GM19239 (cell line): ENCODE measurements at places on chromosomes 4 and X.

GRCh38 chr4:98482503-98482846 lies 175.9 kb downstream of the TSPAN5 start:
- no peak for DNase-seq

DNA sequence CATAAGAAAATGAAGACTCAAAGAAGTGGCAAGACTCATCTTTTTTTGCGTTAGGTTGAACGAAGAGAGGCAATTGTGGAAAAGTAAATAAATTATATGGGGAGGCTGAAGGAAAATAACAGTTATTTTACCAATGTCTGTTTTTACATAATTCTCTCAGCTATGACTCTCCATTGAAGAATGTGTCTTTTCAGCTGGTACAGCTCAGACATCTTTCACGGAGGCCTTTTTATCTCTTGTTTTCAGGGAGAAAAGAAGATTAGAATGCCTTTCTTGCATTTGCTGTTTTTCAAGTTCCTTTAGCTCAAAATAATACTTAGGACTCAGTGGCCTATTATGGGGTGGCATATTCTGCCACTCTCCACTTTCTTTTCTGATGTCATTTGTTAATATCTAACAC lies 153.0 kb downstream of the ADAM29 start:
- no peak for DNase-seq

DNA sequence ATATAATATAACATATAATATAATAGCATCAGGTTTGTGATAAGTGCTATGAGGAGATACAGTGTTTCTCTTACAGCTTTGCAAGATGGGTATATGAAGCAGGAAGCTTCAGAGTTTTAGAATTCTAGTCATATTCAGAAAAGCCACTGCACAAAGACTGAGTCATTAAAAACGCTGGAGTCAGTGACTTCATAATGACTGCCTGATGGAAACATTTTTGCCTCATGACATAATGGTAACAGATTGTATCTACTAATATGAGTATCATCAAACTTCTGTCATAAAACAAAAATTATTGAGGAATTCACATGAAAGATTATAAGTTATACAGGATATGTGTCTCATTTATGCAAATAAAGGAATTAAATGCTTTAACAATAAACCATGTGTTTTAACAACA lies 46.8 kb downstream of the EPHA5 start:
- no peak for DNase-seq

DNA sequence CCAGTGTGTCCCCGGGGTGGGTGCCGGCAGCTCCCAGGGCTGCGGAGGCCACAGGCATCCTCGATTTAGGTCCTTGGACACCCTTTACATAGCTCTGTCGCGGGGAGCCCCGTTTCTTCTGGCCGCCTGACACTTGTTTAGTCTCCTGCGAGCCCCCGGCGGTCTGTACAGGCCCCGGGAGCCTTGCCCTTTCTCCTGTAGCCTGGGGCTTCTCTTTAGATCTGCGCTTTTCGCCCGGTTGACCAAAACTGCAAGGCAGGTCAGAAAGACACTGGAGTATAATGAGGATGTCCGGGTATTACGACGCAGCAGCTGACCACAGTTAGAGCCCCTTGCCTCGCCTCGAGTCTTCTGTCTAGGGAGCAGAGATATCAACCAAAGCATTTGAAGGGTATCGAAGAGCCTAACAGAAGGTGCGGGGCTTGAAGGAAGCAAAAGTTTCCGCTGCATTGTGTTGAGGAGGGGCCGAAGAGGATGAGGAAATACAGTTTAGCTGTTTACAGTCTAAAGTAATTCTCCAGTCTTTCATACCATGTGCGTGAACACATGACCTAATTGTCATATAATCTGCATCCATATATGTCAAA lies 479 bp downstream of the BRCC3 start:
- DNase-seq = no peak

- DNase-seq = no peak
Observed at GRCh38 chr4:95545546-95545945, 3.2 kb downstream of the UNC5C start.

- DNase-seq = peak; percentile 17
Observed at GRCh38 chr4:77818073-77818601, 1.0 kb downstream of the CNOT6L start.

DNA sequence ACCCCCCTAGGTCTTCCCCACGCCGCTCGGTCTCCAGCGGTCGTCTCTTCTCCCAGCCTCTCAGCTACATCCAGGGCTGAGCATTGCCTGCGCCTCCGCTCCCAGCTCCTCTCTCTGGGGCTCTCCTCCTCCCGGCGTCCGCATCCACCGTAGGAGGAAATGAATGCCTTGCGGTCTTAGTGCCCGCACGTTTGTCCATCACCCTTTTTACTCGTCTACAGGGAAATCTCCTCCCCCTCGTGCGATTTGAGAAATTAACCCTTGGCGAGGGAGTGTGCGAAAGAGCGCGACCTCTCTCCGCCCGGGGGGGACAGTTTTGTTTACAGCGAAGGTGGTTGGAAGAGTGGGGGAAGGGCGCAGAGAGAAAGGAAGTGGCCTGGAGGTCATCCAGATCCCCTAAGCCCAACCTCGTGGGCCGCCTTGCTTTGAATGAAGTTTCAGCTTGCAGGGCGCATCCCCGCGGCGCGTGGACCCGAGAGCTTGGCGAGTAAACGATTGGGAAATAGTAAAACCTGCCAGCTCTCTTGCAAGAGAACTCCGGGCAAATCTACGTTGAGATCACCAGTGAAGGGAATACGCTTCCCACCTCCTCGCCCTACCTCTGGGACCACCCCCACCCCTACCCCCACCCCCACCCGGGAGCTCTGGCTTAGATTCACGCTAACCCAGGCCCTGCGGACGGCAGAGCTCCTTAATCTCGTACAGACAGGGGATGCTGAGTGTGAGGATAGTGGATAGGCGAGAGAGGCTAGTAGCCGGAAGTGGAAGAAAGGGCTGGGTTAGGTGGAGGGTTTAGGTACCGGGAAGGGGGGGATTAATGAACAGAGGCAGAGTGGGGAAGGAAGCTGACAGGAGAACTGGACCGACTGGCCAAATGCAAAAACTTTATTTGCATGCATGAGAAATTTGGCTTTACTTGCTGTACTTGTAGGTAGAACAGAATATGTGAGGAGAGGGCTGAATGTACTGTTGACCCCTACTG lies at the start of gene ELOVL6:
Gene ELOVL6 (minus strand): TSS at position 181 of the 982 bp plus-strand sequence. CDS start 280 bp downstream, outside the sequence.
- peak; percentile 20 for DNase-seq

DNA sequence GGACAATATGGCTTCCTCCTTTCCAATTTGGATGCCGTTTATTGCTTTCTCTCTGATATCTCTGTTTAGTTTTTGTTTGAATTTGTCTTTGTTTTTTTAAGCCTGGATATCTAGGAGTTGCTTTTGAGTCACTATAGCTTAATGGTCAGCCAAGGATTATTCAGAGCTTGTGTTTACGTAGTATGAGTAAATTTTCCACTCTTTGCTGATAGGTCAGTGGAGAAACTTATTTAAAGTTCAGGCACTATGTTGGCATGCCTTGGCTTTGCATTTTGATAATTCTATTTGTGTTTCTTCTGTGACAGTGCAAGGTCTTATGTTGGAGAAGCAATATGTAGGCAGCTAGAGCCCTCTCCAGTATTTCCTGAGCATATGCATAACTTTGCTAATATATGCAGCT lies 315.2 kb downstream of the GRID2 start:
- DNase-seq = no peak

DNA sequence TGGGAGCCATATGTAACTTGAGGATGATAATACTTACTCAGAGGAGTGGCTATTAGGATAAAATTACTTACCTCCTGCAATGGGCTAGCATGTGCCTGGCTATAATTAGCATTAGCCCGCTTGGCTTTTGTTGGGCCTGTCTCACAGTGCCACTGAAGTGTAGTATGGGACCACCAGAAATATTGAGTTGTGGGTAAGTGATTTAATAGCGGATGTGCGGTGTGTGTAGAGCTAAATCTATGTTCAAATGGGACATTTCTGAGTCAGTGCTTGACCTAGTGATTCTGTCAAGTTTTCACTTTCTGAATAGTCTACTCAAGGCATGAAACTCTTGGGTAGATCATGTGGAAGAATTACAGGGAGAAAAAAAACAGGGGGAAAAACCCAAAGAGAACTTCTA lies 3.5 kb upstream of the CLNK start:
- no peak for DNase-seq

DNA sequence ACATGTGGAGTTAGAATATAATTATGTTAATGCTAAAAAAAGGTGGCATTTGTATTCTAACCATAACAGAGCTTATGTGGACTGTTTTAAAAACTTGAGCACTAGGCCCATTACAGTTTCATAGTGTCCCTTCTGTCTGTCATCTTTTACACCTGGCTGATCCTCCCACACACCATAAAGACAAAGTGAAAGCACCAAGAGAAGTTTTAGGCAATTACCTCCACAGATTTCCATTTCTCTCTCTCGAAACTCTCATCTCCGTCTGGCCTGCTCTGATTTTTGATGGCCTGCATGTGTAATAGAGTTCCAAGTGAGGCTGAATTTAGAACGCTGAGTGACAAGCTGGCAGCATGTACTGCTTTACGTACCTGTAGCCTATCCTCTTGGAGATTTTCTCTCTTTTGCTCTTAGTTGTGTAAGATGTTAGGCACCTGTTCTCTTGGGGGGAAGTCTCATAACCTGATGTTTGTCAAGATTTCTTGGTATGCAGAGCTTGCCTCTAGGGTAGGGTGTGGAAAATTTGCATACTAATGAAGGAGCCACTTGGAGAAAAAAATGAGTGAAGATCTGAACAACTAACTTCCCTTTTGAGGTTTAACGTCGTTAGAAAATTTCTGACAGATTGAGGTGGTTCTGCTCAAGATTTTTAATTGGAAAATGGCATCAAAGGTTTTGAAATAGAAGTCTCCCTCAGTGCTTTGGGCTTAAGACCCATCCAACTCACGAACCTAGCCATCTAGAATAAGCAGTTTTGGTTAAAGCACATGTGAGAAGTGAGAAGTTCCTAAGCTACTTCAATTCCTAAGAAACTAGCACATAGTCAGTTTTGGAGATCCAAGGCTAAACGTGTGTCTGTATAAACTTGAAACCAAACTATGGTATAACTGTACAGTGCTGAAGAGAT lies 57.6 kb upstream of the RAP1GDS1 start:
- DNase-seq = peak; percentile 32

DNA sequence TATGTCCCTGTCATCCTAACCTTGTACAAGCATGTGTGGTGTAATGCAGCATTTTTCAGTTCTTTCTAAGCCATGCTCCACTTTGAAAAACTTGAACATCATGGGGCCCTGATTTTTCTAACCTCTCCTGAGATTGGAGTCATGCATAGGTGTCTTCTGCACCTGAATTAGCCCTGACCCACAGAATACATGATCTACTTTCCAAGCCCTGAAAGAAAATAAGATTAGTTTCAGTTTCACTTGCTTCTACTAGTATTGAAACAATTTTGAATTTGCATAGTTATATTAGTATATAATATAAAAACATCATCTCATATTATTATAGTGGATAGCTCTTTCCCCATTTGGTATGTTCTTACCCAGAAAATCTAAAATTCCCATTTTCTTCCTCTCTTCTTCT lies 178.2 kb downstream of the HS3ST1 start:
- DNase-seq = no peak

DNA sequence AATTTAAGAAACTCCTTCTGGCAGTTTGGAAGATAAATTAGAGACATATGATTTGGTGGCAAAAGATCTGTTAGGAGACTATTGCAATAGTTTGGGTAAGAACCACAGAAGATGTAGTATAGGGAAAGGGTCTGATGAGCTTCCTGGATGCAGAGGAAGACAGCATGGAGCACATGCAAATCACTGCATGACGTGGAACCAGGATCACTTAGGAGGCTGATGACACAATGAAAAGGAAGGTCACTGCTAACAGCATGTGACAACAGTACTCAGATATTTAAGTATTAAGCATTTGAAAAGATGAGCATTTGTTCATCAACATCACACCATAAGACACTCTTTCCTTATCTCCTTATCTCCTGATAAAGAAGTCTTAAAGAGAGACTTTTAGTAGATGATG lies 167.8 kb upstream of the LDB2 start:
- no peak for DNase-seq

DNA sequence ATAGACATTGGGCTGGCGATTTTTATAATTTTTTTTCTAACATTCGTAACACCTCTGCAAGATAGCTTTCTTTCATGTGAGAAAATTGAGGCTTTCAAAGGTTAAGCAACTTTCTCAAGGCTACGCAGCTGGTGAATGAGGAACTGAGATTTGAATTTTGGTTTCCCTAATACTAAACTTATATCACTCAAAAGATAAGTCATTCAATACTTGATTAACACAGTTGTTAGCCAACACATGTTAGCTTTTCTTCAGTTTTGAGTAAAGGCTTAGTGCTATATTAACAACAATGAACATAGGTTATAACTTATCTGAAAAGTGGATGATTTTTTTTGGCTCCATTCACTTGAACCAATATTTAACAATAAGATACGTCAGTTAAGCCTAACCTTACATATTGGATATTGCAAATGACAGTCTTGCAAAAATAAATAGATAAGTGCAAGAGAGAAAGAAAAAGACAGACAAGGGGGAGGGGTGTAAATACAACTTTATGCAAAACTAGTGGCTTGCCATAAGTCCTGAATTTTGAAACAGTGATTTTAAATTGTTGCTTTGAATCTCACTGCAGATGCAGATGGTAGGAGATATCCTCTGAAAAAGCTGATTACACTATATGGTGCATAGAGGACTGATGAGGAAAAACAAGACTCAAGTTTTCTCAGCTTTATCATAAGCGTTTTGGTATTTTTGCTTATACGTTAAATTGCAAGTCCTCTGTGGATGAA lies 11.1 kb upstream of the GPM6A start:
- DNase-seq = no peak

DNA sequence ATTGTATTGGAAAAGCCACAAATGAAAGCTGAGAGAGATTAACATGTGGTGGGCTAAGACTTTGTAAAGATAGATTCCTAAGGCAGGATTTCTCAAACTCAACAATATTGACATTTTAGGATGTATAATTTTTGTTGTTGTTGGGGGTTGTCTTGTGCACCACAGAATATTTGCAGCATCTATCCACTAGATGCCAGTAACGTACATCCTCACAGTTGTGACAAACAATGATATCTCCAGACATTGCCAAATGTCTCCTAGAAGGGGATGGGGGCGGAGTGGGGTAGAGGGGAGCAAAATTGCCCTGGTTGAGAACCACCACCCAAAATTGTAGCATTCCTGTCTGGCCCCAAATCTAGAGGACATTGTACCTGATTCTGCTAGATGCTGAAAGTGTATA lies 14.7 kb upstream of the CBR4 start:
- no peak for DNase-seq

GRCh38 chrX:24148535-24149350 lies 786 bp upstream of the ZFX start:
- no peak for DNase-seq

DNA sequence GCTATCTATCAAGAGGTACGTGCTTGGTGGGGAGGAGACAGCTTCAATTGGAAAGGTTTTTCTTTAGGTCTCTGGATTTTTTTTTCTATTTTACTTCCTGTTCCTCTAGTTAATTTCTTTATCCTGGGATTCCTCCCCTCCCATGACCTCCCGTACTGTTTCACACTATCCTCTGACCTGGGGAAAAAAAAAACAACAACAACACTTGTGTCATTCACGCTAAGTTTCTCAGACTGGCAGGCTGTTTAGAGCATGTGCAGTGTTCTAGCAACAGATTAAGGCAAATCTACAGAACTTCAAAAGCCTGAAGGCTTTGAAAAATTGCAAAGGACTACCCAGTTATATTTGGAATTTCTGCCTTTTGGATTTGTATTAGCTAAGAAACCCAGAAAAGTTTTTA lies 358.4 kb downstream of the ARHGAP24 start:
- no peak for DNase-seq
